ENCODE measurements at places on chromosomes 4 and X.
A peak's percentile ranks its signal among the peaks of the same experiment; 100 is the strongest.

GRCh38 chrX:117973110-117973807, 143.4 kb downstream of the KLHL13 start:
- no peak for DNase-seq

- no peak for DNase-seq
These were observed 11.5 kb upstream of the NKX1-1 start for GRCh38 chr4:1417522-1418390.

DNA sequence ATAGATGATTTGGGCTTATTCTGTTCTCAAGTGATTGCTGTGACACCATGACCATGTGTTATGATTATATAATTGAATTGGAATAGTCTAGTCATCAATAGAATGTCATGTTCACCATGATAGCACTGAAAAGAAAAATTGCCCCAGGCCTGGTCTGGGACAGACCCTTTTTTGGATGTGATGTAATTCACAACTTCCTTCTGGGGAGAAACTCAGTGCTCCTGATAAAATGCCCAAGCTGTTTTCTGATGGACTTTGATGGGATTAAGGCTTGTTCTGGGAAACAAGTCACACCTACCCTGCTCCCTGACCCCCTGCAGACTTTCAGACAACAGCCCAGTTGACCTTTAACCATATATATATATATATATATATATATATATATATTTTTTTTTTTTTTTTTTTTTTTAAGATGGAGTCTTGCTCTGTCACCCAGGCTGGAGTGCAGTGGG, 65.3 kb downstream of the RHOH start:
- no peak for DNase-seq

DNA sequence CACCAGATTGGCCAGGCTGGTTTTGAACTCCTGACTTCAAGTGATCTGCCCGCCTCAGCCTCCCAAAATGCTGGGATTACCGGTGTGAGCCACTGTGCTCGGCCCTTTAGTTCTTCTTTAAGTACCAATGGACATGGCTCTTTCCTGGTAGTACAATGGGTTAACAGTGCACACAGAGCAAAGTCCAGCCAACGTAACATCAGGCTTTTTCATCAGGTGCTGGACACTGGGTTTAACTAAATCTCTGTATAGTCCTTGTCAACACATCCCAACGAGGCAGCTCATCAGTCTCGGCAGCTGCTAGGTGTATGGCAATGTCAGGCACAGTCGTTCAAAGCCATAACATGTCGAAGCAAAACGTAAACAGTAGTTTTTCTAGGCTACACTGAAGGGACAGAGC, 93.8 kb downstream of the HDAC8 start:
- DNase-seq: no peak

DNA sequence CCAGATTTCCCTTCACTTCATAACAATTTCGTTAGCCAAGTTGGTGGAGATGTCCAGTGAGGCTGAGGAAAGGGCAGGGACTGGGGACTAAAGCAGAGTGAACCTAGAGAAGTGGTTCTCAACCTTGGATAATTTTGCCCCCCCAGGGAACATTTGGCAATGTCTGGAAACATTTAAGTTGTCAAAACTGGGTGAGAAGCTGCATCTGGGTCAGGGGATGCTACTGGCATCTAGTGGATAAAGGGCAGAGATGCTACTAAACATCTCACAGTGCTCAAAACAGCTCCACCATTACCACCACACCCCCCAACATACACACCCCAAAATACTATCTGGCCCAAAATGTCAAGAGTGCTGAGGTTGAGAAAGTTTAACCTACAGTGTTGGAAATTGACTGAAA, 32.0 kb upstream of the FGF16 start:
- no peak for DNase-seq

- DNase-seq: no peak
These were observed 55.2 kb downstream of the HTRA3 start for GRCh38 chr4:8324640-8325239.

DNA sequence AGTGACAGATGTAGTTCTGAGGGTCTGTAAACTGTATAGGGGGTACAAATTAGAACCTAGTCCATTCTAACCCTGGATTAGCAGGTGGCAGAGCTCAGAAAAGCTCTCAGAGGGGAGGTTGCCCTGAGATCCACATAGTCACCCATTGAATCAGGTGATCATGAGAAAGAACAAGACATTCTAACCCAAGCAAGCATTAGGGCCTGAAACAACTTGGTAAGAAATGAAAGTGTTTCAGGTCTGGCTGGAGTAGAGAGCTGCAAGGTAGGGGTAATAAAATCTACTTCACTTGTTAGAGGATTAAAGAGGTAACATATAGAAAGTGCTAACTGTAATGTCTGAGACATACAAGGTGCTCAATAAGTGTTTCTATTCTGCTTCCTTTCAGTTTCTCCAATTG, 8.8 kb upstream of the BMP2K start:
- no peak for DNase-seq

- no peak for DNase-seq
These were observed 88.8 kb upstream of the PCDH18 start for GRCh38 chr4:137621056-137621455.

DNA sequence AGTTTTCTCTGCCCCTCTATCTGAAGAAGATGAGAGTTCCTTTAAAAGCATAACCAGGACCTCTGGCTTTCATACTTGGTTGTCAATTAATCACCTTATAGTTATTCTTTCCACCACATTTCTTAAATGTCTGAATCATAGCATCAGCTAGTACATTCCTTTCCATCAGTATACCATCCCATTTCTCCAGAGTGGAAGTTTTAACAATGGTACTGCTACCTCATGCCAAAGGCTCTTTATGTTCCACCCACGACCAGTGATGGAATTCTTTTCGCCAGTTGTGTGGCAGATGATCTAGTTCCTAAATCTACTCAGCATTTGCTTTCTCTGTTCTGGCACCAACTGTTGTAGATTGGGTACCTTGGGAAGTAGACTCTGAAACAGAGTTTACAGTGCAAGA, 379.8 kb downstream of the ZNF674 start:
- no peak for DNase-seq

DNA sequence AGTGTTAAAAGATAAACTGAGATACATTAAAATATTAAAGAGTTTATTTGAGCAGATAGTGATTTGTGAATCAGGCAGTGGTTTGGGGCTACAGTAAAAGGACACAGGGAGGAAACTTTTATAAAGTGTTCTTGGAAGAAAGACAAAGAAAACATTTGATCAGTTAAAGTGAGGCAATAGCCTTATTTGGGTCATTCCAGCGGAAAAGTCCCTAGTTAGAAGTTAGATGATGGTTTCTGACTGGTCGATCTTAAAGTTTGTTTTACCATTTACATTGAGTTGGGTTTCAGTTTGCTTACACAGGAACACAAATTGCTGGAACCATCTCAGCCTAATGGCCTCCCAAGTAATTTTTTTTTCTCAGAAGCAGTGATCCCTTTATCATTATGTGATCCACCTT, 69.7 kb downstream of the PPP1R2C start:
- DNase-seq: no peak

DNA sequence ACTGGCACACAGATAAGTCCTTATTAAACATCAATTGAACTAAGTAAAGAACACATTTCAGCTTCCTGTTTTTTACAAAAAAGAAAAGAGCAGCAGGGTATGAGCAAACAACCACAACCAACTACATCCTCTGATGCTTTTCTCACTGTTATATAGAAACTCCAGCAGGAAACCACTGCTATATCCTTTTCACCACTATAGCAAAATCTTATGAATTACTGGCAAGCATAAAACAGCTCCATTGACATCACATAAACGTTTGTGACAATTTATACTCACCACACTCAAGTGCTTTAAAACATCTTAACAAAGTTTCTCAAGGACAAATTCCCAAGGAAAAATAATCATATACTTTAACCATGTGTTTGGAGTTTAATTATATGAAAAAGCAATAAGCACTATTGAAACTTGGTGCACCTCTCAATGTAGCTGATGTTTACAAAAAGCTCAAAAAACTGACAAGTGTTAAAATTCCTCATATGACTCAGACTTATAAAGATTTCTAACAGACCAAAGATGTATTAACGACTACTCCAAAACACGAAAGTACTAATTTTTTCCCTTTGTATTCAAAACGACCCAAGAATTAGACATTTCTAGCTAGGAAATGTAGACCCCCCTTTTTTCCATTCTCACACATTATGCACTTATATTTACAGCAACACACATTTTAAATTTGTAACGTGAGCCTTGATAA, 12.9 kb downstream of the GPRIN3 start:
- peak; percentile 13 for DNase-seq

DNA sequence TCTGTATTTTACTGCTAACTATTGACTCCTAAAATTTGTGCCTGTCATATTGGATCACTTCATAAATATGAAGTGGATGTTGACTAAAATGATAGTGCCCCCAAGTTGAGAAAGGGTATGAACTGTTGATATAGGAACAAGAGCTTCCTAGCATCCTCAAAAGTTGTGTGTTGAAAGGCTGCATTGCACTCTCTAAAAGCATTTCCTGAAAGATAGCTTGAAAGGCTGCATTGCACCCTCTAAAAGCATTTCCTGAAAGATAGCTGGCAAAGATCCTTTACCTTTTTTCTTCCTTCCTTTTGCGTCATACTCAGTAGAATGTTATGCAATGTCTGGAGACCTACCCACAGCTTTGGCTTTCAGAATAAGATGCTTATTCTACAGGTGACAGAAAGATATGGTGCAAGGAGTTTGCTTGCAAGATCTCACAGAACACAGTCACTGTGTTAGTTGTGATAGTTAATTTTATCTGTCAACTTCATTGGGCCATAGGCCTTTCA, 274.6 kb upstream of the GALNTL6 start:
- DNase-seq: no peak

DNA sequence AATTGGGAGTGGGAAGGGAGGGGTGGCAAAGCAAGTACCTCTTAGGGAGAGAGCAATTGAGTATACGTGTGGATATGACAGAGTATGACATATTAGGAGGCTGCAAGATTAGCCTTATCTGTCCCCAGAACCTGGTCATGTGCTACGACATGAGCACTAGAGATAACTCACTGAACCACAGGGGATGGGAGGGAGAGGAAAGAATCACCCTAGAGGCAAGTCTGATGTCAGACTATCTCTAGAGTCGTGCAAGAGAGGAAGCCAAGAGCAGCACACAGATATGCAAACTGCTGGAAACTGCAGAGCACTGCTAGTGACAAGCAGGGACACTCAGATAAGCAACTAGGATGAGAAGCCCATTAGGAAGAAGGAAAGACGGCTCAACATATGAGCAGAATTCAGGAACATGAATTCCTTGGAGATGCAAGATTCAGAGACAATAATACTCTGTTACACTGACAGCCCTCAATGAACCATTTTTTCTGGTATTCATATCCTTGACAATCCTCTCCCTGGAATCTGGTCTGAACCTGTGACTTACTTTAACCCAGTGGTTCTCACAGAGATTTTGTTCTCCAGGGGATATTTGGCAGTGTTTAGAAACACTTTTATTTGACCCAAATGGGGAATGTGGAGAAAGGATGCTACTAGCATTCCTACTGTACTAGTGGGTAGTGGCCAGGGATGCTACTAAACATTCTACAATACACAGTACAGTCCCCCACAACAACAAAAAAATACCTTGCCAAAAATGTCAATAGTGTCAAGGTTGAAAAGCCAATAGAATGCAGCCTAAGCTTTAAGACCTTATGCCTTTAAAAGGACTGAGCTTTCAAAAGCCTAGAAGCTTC, 84.0 kb upstream of the BMP2K start:
- peak; percentile 32 for DNase-seq

DNA sequence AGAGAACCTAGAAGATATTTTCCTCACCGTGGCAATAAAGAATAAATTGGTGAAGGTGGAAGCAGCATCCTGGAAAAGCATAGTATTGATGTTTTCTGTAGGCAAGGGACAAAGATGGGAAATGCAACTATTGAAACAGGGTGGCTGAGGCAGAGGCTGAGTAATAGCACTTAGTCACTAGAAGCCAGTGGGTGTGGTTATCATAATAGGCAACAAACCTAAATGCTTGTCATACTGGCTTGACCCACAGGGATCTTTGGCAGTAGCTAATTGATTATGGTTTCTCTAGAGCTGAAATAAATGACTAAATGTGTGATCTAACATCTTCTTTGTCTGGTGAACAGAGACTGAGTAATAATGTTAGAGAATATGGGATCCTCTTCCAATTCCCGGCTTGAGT, 353.6 kb upstream of the RPS6KA3 start:
- DNase-seq: no peak

DNA sequence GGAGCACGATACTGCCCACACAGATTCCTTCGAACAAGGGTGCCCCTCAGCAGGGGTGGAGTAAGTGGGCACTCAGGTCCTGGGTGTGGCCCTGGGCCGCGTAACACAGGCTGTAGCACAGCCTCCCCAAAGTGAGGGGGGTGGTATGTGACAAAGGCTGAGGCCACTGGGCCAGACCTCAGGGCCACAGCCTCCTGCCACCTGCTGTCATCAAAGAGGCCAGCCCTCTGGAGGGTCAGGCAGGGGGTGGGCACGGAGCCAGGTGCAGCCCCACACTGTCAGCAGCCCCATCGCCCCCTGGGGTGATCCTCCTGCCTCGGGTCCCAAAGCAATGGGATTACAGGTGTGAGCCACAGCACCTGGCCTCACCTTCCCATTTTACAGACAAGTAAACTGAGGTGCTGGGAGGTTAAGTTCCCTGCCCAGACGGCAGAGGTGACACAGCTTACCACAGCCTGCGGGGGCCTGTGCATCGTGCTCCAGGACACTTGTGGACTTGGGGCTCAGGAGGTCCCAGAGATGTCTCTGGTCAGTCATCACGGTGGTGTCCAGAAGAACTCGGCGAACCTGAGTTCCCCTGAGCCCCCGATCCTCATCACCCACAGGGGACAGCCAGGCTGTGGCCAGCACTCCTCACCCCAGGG, 27.5 kb upstream of the MXD4 start:
- DNase-seq: no peak

- no peak for DNase-seq
These were observed 250.3 kb downstream of the DCLK2 start for GRCh38 chr4:150328496-150328895.

DNA sequence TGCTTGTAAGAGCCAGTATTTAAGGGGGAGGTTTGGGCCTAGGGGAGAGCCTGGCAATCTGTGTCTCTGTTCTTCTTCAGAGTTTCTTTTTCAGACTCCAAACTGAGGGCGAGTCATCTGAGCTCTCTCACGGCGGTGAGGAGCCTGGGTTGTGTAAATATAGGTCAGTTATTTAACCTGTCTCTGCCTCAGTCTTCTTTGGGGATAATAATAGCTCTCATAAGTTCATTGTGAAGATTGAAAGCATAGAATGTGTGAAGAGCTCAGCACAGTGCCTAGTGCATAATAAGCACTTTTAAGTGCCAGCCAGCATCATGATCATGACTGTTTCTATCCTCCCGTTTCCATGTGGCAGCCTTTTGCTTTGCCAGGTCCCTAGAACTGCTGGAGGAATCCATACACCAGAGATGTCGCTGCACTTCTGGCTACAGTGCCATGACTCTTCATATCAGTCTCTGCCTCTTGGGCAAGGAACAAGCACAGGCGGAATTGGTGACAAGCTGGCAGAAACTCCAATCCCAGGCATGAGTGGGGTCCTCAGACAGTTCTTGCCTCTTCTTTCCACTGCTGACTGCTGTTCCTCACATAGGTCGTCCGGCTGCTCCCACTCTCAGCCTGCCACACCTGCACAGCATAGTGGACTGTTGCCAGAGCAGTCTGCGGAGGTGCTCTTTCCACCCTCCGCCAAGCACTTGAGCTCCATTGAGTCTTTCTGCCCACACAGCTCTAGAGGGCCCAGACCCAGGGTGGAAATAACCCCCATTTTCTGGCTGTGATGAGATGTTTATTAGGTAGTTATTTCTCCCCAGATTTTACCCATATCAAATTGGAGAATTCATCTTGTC, 103.7 kb upstream of the MAML3 start:
- no peak for DNase-seq

Data from GM13976 (cell line).